ENCODE measurements at places on chromosomes 5 and 9.

DNA sequence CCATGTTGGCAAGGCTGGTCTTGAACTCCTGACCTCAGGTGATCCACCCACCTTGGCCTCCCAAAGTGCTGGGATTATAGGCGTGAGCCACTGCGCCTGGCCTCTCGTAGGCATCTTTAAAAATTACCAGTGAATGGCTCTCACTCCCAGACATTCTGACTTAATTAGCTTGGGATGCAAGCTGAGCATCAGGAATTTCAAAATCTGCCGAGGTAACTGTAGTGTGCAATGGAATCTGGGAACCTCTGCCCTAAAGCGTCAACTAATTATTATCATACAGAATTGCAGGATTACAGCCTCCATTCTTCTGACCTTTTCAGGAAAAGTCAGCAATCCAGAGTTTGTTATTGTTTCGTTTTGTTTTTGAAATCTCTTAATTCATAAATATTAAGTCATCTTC, 213.4 kb upstream of the DMAC1 start:
- no peak for DNase-seq

DNA sequence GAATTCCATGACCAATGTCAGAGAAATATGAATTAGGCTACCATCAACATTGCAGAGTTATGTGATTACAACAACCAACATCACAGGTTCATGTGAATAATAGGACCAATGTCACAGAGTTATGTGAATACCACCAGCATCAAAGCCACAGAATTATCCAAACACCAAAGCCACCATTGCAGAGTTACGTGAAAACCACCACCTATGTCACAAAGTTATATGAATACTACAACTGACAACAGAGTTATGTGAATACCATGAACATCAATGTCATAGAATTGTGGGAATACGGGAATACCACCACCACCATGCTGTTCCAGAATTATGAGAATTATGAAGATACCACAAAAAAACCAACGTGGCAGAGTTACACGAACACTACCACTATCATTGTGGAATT, 64.8 kb downstream of the SHC3 start:
- no peak for DNase-seq

- no peak for DNase-seq
Measured at GRCh38 chr9:98570663-98571440, 137.9 kb downstream of the GABBR2 start.

DNA sequence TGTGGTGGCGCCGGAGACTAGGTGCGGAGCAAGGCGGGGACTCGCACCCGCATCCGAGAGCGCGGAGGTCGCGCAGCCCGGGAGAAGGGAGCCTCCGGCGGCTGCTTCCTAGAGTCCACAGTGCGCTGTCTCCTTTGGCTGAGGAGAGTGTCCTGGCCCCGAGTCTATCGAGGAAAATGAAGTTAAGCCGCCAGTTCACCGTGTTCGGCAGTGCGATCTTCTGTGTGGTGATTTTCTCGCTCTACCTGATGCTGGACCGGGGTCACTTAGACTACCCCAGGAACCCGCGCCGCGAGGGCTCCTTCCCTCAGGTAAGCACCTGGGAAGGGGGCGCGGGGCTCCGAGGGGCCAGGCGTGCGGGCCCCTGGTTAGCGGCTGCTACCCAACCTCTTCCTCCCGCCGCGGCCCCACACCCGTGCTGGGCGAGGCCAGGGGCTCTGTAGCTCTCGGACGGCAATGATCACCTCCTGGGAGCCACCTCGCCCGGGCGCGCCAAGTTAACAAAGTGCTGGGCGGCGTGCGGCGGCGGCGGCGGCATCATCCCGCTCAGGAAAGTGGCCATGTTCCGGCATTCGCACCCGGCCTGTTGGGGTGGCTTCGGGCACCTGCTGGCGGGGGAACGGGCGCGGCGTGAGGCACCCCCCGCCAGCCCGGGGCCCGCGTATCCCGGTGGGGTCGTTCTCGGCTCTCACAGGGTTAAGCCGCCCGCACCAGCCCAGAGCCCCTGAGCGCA, 681 bp downstream of the MAN2A1 start:
- no peak for DNase-seq

DNA sequence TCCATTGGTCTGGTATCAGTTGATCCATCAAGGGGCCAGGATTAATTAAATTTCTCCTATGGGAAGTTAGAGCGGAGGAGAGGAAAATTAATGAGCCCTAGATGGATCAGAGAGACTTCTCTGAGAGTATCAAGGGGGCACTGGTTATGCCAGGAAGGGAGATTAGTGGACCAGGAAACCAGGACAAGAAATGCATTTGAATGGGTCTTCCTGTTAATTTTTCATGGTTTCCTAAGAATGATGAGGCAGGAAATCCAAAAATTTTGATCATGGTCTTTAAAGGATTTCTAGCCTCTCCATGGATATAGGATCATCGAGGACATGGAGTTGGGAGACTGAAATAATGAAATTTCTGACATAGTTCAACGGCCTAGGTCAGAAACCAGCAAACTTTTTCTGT, 30.8 kb downstream of the FOXI1 start:
- no peak for DNase-seq

- DNase-seq: peak; percentile 46
Measured at GRCh38 chr5:133245191-133246052, 193.6 kb downstream of the HSPA4 start.

- DNase-seq: no peak
Measured at GRCh38 chr9:119177196-119177595, 192.0 kb downstream of the BRINP1 start.

DNA sequence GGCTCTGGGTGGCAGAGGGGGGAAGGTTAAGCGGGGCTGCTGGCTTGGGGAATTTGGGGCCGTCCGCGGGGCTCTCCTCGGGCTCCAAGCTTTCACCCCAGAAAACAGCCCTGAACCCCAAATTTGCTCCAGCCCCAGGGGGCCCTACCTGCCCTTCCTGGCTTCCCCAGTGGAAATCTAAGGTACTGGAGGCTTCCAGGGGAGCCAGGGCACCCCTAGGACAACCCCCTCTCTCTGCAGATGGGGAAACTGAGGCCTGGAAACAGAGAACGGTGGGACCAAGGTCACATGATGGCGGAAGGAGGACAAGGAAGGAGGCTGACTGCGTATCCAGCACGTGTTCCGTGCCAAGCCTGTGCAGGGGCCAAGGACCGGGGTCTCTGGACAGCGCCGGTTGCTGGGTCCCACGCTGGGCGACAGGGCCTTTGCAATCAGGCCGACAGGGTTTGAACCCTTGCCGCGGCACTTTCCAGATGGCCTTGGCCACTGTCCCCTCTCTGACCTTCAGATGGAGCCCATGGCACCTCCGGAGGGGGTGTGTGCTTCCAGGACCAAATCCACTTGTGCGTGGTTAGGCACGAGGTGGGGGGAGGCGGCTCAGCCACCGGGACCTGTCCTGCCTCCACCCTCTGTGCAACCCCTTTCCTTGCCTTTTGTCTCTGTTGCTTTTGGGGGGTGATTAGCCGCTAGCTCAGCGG, 183.1 kb downstream of the C9orf50 start:
- no peak for DNase-seq
